ENCODE measurements at places on chromosomes 5 and 9.
A peak's percentile ranks its signal among the peaks of the same experiment; 100 is the strongest.

DNA sequence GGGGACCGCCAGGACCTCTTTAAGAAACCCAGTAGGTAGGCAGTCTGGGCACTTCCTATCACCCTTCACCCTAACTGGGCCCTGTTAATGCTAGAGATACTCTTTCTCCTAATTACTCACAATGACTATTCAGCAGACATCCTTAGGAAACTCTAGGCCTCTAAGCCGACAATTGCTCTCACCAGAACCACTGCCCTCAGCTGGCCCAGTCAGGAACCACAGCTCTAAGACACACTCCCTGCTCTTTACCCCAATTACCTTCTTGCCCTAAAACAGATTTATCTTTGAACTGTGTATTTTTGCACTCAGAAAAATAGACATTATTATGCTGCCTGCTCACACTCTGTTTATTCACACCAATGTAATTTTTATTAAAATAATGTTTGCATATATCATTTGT lies 432.6 kb upstream of the SLC30A5 start:
- peak; percentile 27 for DNase-seq

GRCh38 chr9:120526534-120526933 lies 53.4 kb downstream of the CDK5RAP2 start:
- no peak for DNase-seq

DNA sequence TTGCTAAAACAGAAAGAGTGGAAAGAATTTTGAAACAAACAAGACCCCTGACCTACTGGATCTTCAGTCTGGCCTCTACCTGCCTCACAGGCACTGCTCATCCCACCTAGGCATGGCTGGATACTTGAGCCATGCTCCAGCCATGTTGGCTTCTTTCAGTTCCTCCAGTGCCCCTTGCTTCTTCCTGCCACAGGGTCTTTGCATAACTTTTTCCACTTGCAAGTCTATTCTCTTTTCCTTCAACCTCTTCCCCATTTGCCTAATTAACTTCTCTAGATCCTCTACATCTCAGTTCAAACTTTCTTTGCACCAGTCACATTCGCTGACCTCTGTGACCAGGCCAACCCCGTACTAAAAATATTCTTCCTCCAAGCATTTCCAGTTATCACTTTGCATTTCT lies 50.4 kb downstream of the STARD4 start:
- no peak for DNase-seq

GRCh38 chr9:112315331-112316257 lies 17.8 kb downstream of the PTBP3 start:
- peak; percentile 50 for DNase-seq

GRCh38 chr5:159003045-159004030 lies 96.4 kb downstream of the EBF1 start:
- DNase-seq: peak; percentile 39

GRCh38 chr9:16543686-16544085 lies 326.8 kb downstream of the BNC2 start:
- DNase-seq: no peak

GRCh38 chr9:5571629-5572232 lies 57.2 kb upstream of the RIC1 start:
- no peak for DNase-seq

- no peak for DNase-seq
These were observed 5.2 kb downstream of the IER5L start for GRCh38 chr9:129172816-129173215.

DNA sequence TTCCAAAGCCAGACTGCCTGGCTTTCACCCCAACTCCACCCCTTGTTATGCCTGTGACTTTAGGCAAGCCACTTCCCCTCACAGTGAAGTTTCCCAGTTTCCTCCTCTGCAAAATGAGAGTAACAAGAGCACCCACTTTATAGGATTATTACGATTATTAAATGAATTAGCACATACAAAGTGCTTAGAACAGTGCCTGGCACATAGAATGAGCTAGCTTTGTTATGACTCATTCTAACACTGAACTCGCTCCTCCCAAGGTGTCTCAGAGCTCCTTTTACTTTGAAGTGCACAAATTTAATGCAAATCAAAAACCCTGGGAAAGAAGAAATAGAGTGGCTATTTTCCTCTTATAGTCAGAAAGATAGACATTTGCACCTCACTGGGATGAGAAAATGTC lies 34.3 kb downstream of the DNAH5 start:
- no peak for DNase-seq

GRCh38 chr9:70791936-70792335 lies 329.5 kb downstream of the TRPM3 start:
- DNase-seq: no peak

- DNase-seq: no peak
These were observed 565.0 kb downstream of the DMRTA1 start for GRCh38 chr9:23011669-23012068.

DNA sequence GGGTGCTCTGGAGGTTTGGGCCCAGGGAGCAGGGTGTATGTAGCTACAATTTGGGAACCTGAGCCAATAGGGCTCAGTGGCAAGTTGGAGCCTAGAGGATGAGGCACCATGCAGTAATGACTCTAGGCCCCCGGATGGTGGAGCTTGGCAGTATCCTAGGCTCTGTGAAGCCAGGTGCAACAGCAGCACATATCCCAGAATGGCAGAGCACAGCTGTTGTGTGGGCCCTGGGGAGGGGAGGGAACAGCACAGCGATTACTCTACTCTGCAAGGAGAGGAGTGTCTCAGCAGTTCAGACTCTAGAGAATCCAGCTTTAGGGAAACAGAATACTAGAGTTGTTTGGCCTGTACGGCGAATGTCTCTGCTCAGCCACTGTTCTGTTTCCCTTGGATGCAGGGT lies 56.1 kb downstream of the LRRTM2 start:
- DNase-seq: no peak

- no peak for DNase-seq
These were observed 899.5 kb downstream of the TLE1 start for GRCh38 chr9:80789831-80790230.

- no peak for DNase-seq
These were observed 400.3 kb downstream of the ZSWIM6 start for GRCh38 chr5:61732369-61732768.

DNA sequence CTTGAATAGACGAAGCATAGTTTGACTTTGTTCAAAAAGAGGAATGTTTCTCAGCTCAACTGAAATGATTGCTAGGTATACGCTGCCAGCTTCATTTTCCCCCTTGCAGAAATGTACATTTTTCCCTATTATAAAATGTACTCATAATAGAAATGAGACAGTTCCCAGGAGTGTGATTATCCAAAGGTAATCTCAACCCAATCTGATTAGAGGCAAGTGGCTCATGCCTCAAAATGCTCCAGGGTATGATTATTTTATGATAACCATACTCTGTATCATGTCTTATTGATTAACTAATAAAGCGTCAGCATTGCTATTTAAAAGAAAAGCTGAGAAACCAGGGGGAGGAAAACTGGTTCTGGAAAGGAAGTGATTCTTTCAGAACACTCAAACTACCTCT lies 54.9 kb upstream of the SMIM15 start:
- no peak for DNase-seq

DNA sequence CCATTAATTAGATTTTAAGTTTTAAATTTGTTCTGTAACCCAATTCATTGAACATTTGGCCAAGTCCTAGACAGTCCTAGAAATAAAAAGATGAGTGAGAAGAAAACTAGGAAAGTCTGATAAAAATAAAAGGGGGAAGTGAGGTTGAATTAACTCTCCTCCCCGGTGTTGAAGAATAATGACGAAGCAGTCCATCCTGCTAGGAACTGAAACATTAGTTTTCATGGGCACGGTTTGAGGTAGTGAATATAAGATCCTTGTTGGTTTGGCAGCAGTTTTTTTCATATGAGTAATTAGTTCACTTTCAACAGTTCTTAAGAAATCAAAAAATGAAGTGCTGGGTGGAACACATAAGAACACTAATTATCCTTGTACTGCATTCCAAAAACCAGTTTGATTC lies 103.1 kb downstream of the MTREX start:
- DNase-seq: peak; percentile 30

- DNase-seq: no peak
These were observed 36.4 kb upstream of the NFIB start for GRCh38 chr9:14350349-14350728.

GRCh38 chr5:34854459-34855174 lies 15.7 kb downstream of the TTC23L start:
- DNase-seq: no peak

GRCh38 chr5:40001796-40002195 lies 577.0 kb upstream of the DAB2 start:
- no peak for DNase-seq

GRCh38 chr5:150514708-150515211 lies 6.8 kb downstream of the NDST1 start:
- no peak for DNase-seq

DNA sequence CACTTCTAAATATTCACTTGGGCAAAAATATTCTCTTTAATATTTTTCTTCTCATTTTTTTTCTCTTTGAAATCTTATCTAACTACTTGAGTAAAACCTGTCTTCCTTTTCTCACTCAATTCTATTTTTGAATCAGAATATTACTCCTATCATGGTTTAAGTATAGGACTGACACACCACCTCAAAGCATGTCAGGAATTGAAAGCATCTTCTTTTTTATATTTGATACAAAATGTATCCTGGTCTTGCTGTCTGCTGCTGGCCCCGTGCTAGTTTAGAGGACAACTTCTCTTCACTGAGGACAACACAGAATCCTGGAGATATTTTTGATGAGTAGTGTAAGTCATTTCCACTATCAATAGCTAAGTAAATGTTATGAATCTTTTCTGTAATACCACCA lies 383.6 kb downstream of the GADD45G start:
- no peak for DNase-seq

DNA sequence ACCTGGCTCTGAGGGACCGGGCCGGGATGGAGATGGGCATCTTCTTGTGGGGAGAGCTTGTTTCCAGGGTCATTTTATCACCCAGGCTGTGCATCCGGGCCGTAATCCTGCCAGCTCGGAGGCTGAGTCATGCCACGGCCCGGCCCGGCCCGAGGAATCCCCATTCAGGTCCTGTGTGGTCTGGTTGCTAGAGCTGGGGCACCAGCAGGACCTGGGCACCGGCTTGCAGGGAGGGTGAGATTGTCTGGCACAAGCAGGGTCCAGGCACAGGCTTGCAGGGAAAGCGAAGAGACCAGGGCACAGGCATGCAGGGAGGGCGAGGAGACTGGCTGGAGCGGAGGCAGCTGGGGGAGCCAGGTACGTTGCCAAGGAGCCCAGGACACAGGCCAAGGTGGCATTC lies 106.8 kb downstream of the RXRA start:
- no peak for DNase-seq
